ENCODE measurements at places on chromosomes 7 and 10. TPM values are rescaled to one million over a fixed set of nuclear protein-coding genes. Genes with fewer than 3 reads are reported as not detected.

SLIT1 gene
- total RNA-seq, result 0.06 TPM

ARMC3 gene
- 0.74 TPM for total RNA-seq

FOXI2 gene
- total RNA-seq, result not detected

WDFY4 gene
- 0.06 TPM for total RNA-seq

ATP6V0A4 gene
- total RNA-seq, result 0.27 TPM

DNAH11 gene
- 0.33 TPM for total RNA-seq

FAM171A1 gene
- total RNA-seq, result 21.0 TPM

AKR1E2 gene
- 5.9 TPM for total RNA-seq

RPEL1 gene
- total RNA-seq, result not detected

CRHR2 gene
- total RNA-seq, result 0.05 TPM

CALHM1 gene
- total RNA-seq, result not detected

HECTD2 gene
- total RNA-seq, result 3.7 TPM

PPP1R9A gene
- total RNA-seq, result 4.4 TPM

SLC35G1 gene
- total RNA-seq, result 8.2 TPM

LAMB4 gene
- 0.19 TPM for total RNA-seq

SYNPO2L gene
- 0.02 TPM for total RNA-seq

STEAP2 gene
- total RNA-seq, result 4.9 TPM

ITIH5 gene
- total RNA-seq, result 0.14 TPM

ABI1 gene
- 59.5 TPM for total RNA-seq

MEIG1 gene
- 0.77 TPM for total RNA-seq

TMEM178B gene
- 1.3 TPM for total RNA-seq

EN2 gene
- total RNA-seq, result 0.90 TPM

CALML5 gene
- not detected for total RNA-seq

UNCX gene
- total RNA-seq, result not detected

RBP3 gene
- total RNA-seq, result not detected

GATA3 gene
- 4.8 TPM for total RNA-seq

TUBGCP2 gene
- total RNA-seq, result 36.0 TPM

TMEM229A gene
- not detected for total RNA-seq

FAM53B gene
- total RNA-seq, result 15.0 TPM

ERVW-1 gene
- total RNA-seq, result 0.04 TPM

GPR26 gene
- not detected for total RNA-seq

VPS37D gene
- 3.1 TPM for total RNA-seq

SLC26A5 gene
- total RNA-seq, result not detected

ANKRD61 gene
- 0.26 TPM for total RNA-seq

HMX3 gene
- not detected for total RNA-seq

UPP1 gene
- total RNA-seq, result 83.6 TPM

JCAD gene
- 21.3 TPM for total RNA-seq

FAS gene
- total RNA-seq, result 30.9 TPM

GRM8 gene
- not detected for total RNA-seq

SEC23IP gene
- 59.7 TPM for total RNA-seq

All from A549 treated with dexamethasone at 1 μM for 4 hours (cell line).